ENCODE measurements at places on chromosomes 2 and 18.
A peak's percentile ranks its signal among the peaks of the same experiment; 100 is the strongest.

- no peak for DNase-seq
Measured at GRCh38 chr2:179311101-179311500, 46.5 kb upstream of the SESTD1 start.

GRCh38 chr2:35526741-35527140 lies 828.8 kb upstream of the CRIM1 start:
- DNase-seq, result no peak

GRCh38 chr2:171811245-171811628 lies 82.8 kb downstream of the SLC25A12 start:
- peak; percentile 11 for DNase-seq

- DNase-seq, result peak; percentile 39
Measured at GRCh38 chr2:101983486-101983885, 8.3 kb upstream of the IL1R2 start.

DNA sequence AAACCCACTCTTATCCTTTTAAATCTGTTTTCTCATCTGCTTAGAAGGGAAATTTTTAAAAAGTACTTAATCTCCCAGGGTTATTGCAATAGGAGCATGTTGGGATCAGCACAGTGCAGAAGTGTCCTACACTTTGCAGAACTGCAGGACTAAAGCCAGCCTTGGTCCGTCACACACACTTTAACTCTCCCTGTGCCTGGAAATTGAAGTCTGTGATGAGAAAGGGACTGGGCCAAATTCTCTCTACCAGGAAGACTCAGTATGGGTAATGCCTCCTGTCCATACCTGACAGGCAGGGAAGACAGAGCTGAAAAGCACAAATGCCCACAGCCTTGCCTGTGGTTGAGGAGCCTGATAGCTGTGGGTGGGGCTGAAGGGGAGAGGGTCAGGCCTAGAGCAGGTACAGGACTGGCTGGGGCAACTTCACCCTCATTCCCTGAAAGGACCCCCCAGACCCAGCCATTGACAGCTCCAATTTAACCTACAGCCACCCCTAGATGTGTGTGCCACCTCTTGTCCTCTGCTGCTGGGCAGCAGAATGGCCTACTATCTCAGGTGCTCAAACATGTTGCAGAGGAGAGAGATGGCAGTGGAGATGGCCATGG lies 377.2 kb upstream of the KLHL29 start:
- DNase-seq, result no peak

DNA sequence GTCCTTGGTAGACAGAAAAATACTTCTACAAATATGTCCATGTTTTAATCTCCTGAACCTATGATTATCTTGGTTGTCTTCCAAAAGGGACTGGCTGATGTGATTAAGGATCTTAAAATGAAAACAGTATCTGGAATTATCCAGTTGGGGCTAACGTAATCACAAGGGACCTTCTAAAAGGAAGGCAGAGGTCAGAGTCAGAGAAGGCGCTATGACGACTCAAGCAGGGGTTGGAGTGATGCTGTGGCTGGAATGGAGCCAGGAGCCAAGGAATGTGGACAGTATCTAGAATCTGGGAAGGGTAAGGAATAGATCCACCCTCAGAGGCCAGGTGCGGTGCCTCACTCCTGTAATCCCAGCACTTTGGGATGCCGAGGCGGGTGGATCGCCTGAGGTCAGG lies 4.2 kb upstream of the USP14 start:
- no peak for DNase-seq

- no peak for DNase-seq
Measured at GRCh38 chr18:48992791-48993555, 42.2 kb upstream of the SMAD7 start.
